ENCODE measurements at places on chromosomes 1 and 21.

GRCh38 chr21:24895885-24896734 lies 711.2 kb downstream of the MRPL39 start:
- peak; percentile 51 for DNase-seq

DNA sequence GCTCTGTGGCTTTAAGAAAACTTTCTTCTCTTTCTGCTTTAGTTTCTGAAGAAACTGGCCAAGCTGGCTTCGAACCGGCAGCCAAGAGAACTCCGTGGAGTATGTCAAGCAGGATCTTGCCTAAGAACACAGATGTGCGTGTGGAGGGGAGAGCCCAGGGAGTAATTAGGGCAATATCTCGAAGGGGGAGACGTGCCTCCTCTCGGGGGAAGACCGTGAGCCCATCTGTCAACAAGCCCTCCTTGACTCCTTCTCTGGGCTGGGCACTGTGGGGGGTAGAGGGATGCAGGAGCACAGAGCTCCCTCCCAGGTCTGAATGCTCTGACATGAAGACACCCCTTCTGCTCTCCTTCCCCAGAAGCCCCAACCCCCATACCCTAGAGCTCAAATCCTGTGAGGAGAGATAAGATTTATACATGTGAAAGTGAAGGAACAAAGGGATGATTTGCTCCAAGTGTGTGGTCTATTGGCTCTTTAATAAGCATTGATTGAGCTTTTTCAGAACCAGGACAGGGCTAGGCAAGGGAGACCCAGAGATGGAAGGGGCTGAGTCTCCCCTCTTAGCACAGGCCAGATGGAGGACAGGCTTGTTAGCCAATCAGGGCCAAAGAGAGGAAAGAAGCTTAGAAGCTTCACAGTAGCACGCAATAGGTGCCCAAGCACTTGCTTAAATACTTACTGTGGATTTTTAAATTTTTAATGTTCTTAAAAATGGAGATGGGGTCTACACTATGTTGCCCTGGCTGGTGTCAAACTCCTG lies 37.5 kb downstream of the EDN2 start:
- no peak for DNase-seq

DNA sequence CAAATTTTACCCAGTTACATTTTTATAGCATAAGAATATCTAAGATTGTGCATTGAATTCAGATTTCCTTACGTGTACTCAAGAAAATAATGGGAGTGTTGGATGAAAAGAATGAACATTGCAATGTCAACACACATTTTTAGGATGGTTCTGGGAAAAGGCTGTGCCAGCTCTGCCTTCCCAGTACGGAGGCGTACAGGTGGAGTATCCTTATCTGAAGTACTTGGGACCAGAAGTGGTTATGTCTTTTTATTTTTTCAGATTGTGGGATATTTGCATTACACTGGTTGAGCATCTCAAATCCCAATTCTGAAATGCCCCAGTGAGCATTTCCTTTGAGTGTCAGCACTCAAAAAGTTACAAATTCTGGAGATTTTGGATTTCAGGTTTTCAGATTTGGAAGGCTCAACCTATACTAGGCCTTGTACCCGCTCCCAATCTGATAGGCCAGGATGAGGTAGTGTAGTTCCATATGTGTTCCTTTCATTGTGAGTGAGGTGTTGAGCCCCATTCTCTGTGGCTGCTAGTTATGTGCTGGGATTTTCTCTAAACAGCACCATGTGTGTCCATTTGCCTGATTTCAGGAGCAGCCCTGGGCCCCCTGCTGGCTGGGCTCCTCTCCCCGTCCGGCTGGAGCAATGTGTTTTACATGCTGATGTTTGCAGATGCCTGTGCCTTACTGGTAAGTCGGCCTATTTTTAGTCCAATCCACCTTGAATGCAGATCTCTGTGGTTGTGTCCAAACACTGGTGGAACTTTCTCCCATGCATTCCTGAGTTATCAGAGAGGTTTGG lies 60.8 kb downstream of the SLC37A1 start:
- no peak for DNase-seq

DNA sequence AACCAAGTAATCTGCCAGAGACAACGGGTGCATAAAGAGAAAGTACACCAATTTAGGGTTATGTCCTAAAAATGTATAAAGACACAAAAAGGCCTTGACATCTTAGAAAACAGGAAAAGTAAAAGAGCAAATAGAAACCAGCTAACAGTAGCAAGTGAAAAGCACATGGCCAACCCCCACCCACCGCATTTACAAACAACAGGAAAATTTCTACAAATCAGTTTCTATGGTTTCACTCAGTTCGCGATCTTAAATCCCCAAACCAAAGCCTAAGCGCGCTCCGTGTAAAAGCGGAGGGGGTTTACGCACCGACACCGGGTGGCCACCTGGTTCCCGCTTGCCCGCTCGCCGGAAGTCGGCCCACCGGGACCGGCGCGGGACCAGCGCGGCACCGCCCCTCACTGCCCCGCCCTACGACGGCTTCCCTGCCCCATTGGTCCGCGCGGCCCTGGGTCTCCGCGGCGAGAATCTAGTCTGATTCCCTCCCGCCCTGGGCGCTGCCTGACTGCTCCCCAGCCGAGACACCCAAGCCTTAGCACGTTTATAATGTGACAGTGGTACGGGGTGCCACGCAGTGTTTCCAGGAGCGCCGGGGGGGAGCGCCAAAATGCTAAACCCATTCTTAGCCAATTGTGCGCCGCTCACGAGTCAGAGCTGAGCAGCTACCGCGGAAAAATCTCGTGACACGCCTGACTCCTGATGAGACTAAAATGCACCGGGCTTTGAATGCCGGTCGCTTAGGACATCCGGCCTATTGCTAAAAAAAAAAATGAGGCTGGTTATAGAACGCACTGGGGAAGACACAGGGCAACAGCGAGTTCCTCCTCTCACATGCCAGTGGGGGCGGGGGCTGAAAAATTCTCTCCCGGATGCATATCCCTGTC lies at the start of gene GART:
TSS of gene GART (minus strand) at position 362 of the 884 bp plus-strand sequence. CDS start 2,802 bp downstream, outside the sequence.
- DNase-seq: peak; percentile 59

- DNase-seq: no peak
Measured at GRCh38 chr1:27971674-27972073, 11.9 kb downstream of the XKR8 start.

- DNase-seq: no peak
Measured at GRCh38 chr1:65788762-65789161, 3.9 kb upstream of the PDE4B start.

GRCh38 chr1:43763497-43763973 lies 56.2 kb downstream of the ST3GAL3 start:
- DNase-seq: peak; percentile 78

- no peak for DNase-seq
Measured at GRCh38 chr1:27588256-27589232, 15.4 kb downstream of the AHDC1 start.

- no peak for DNase-seq
Measured at GRCh38 chr1:6141592-6141991, 38.5 kb downstream of the CHD5 start.

GRCh38 chr1:110187139-110187890 lies 22.8 kb upstream of the KCNC4 start:
- no peak for DNase-seq

All from AML-193 (cell line).